CD4-positive, alpha-beta T cell treated with Interleukin-17A for 1 hour (primary cell): ENCODE measurements at places on chromosomes 7 and 10.

DNA sequence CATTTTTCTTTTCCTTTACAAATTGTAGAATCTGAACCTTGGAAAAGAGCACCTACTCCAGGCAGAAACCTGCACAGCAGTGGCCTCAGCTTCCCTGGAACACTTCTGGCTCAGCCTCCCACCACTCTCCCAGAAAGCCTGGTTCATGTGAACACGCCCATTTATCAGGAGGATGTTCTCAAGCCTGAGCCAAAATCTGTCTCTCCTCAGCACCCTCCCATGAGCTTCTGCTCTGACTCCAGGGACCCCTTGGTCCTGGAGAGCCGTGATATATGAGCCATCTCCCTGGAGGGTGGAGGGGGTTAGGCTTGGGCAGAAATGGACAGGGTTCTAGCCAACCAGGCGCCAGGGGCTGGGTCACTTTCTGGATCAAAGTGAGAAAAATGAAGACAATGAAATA, 10.1 kb downstream of the GDF2 start:
- no peak for DNase-seq

DNA sequence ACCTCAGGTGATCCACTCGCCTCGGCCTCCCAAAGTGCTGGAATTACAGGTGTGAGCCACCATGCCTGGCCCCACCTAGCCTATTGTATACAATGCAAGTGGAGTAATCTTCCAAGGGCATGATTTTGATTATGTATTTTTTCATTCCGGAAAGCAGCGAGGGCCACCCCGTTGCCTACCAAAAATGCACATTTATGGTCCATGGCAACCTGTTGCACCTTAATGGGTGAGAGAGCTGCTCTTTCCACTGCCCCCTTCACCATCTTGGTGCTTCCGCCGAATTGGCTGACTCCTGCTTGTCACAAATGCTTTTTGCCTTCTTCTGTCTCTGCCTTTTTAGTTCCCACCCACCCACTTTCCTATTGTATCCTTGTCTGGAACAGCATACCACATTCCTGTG, 699.5 kb downstream of the LRMDA start:
- no peak for DNase-seq

GRCh38 chr7:149828357-149829309, 9.5 kb upstream of the ZNF862 start:
- DNase-seq = no peak

GRCh38 chr10:112261281-112261822, 21.8 kb upstream of the TECTB start:
- DNase-seq = no peak

GRCh38 chr7:44738051-44738723, 10.5 kb upstream of the ZMIZ2 start:
- DNase-seq = no peak

- DNase-seq = no peak
These were observed 24.9 kb upstream of the FAM3C start for GRCh38 chr7:121420976-121421375.

GRCh38 chr7:2336626-2337299, 17.9 kb upstream of the EIF3B start:
- no peak for DNase-seq

GRCh38 chr10:119252470-119253151, 45.2 kb downstream of the GRK5 start:
- DNase-seq = no peak

- no peak for DNase-seq
These were observed 10.6 kb downstream of the CAV1 start for GRCh38 chr7:116535416-116535815.

- DNase-seq = no peak
These were observed 167.5 kb downstream of the NRF1 start for GRCh38 chr7:129778770-129779601.

GRCh38 chr7:102318482-102318971, 31.9 kb downstream of the SH2B2 start:
- no peak for DNase-seq

DNA sequence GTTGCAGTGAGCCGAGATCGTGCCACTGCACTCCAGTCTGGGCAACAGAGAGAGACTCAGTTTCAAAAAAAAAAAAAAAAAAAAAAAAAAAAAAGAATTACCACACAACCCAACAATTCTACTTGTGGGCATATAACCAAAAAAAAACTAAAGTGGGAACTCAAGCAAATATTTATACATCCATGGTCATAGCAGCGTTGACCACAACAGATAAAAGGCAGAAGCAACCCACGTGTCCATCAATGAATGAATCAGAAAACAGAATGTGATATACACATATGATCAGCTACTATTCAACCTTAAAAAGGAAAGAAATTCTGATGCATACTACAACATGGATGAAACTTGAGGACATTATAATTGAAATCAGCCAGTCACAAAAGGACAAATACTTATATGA, 179.3 kb upstream of the NEBL start:
- no peak for DNase-seq

GRCh38 chr7:140300243-140301136, 97.8 kb downstream of the SLC37A3 start:
- DNase-seq = no peak

GRCh38 chr7:50121286-50121685, 28.2 kb upstream of the ZPBP start:
- DNase-seq = no peak

DNA sequence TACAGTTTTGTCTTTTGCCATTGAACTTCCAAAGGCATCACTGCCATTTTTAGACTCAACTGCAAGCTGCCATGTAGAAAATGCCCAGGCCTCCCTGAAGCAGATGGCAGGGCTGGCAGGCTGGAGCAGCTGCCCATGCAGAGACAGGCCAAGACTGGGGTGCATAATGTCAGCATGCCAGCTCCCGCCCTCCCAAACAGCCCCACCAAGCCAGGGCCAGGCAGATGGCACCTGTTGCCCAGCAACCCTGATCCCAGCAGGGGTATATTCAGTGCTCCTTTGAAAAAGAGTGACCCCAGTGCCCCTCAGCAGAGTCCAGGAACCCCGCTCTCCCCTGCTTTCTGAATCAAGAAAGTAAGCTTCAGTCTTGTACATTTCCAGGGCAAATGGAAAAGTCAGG, 32.6 kb downstream of the VSTM4 start:
- no peak for DNase-seq
